Trophoblast cell (in vitro differentiated cells and primary cell): ENCODE measurements at places on chromosomes 2 and 18.

DNA sequence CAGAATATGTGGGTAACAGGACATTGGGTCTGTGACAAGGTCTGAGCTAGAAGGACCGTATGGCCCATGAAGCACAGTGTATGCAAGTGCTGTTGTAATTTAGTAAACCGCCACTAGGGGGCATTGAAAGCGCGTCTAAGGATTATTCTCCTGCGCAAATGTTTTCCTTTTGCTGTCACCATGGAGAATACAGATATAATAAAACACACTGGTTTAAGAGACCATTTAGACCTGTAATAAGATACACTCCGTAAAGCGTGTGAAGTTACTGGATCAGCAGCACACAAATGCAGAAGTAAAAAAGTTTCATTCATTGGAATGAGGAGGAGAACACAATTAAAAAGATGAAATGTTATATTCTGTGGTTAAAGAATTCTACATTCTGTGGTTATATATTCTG, 272.4 kb downstream of the AGAP1 start:
- peak; percentile 62 for DNase-seq

GRCh38 chr2:63399156-63399555, 189.1 kb downstream of the WDPCP start:
- no peak for DNase-seq

- no peak for DNase-seq
Measured at GRCh38 chr2:1708476-1709334, 35.6 kb downstream of the PXDN start.

GRCh38 chr2:62787386-62787785, 81.9 kb downstream of the EHBP1 start:
- DNase-seq: peak; percentile 59

DNA sequence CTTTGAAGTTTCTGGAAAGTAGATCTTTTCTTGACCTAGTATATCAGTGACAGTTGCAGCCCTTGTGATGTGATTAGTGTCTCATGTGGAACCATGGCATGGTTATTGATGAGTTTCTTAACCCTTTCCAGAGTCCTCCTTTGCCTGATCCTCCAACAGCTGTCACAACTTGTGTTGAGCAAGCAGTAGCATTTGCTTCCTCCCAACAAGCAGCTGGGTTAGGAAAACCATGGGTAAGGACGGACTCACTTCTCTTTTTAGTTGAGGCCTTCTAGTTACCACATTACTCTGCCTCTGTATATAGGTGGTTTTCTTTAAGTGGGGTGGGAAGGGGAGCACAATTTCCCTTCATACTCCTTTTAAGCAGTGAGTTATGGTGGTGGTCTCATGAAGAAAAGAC, 96.3 kb downstream of the XRCC5 start:
- no peak for DNase-seq

DNA sequence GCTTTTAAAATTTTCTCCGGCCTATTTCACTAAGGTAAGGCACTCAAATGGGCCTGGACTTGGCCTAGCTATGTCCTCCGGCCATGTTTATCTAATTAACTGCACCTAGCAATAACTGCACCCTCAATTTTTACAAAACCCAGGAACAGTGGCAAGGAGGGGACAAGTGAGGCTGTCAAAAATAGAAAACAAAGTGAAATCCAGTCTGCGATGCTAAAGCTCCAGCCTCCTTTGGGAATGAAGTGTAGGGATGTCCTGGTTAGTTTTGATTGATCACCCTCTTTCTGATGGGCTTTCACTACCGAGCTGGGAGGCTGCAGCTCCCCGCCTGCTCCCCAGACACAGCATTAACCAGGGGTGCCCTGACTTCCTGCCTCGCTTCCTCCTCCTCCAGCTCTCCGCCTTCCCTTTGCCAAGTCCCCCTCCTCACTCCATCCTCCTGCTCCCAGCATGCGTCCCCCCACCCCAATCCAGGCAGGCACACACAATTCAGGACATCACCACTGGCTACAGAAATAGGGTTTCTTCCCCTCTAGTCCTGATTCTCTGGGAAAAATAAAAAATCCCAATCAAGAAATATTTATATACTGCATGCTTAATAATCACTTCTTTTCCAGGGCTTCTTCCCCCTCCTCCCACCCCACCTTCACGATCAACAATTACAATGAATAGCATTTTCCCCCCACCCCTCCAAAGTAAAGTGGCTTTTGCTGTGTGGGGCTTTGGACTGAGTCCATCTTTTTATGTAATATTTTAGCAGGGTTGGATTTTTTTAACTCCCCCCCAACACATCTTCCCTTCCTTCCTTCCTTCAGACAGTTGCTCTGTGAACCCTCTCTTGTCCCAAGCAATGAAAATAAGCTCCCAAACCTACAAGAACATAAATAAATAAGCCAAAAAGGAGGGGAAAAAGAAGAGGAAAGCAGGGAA, 3.3 kb upstream of the POU3F3 start:
- DNase-seq: no peak

DNA sequence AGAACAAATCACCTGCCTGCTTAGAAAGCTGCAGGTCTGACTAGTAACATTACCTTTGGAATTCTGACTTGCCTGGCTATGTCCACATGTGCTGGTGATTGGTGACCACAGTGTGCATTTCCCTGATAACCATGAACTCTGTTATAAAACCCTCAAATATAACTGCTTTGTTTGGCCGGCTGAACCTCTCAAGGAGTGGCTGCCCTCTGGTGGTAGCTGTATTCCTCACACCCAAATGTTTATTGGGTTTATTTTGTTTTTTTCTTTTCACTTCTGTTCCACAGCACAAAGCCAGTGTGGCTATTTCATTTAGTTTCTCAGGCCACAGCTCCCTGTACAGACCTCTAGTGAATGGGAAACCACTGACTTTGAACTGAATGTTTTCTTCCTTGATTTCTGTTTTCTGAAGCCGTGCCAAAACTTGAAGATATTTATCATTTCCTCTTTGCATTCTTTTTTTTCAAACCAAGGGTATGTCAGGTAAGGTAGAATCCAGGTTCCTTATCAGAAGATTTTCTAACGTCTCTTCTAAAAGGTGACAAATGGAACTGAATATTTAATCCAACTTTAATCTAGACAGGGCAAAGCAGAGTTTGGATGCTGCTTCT, 549.0 kb upstream of the VRK2 start:
- DNase-seq: peak; percentile 68

GRCh38 chr2:66570471-66570870, 135.5 kb downstream of the MEIS1 start:
- no peak for DNase-seq

DNA sequence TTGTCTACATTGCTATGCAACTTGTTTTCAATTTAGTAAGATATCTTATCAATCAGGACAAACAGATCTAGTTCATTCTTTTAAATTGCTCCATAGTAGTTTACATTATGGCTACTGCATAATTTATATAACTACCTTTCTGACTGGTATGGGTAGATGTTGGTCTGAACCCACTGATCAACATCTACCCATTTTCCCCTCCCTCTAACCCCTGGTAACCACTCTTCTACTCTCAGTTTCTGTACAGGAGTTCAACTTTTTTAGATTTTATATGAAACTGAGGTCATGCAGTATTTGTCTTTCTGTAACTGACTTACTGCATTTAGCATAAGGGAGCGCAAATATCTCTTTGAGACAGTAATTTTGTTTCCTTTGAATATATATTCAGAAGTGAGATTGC, 73.2 kb downstream of the ITSN2 start:
- DNase-seq: no peak

DNA sequence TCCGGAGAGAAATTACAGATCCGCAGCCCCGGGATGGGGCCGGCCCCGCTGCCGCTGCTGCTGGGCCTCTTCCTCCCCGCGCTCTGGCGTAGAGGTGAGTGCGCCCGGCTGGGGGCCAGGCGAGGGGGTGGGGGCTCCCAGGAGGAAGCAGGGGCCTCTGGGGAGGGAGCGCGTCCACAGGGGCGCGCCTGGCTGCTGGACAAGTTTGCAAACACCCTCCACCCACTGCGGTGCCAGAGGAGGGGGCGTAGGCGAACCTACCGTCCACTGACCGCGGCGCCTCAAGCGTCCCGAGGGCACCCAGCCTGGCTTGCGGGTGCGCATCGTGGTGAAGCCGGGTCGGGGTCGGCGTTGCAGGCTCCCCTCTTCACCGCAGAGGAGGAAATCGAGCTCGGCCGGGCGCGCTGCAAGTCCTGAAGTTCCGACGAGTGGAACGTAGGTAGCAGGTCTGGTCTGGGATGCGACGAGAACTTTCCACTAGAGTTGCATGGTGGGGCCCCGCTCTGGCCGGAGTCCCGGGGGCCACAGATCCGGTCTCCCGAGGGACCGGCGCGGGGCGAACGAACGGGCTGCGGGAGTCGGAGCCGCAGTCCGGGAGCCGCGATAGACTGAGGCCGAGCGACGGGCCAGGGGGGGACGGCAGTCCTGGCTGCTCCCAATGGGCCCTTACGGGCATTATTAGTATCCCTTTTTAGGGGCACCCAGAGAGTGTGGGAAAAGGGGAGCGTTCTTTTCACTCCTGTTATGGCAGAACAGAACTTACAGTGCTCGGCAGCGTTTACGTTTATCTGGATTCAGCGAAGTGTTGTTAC, 502 bp downstream of the MERTK start:
- peak; percentile 30 for DNase-seq

- DNase-seq: peak; percentile 93
Measured at GRCh38 chr2:9782197-9782719, 61.0 kb upstream of the TAF1B start.

DNA sequence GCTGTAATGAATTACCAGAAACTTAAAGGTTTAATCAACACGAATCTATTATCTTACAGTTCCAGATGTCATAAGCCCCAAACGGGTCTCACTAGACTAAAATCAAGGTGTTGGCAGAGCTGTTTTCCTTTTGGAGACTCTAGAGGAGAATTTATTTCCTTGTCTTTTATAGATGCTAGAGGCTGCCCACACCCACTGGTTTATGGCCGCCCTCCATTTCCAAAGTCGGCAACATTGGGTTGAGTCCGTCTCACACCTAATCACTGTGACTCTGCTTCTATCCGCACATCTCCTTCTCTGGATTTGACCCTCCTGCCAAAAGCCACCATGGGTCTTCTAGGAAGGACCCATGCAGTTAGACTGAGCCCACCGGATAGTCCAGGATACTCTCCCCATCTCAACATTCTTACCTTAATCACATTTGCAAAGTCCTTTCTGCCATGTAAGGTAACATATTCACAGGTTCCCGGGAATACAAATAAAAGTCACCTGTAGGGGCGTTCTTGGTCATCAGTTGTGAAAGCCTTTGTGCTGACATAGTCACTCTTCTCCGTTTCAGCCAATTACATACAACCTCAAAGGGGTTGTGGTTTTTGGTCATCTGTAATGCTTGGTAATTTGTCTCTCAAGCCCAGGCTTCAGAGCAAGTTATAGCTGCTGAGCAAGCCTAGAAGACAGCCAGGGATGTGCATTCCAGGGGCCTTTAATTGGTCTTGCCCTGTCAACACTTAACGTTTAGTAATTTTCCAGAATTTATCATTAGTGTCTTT, 179.4 kb downstream of the ANTXR1 start:
- DNase-seq: no peak

- DNase-seq: no peak
Measured at GRCh38 chr18:43160509-43160908, 45.0 kb upstream of the RIT2 start.

DNA sequence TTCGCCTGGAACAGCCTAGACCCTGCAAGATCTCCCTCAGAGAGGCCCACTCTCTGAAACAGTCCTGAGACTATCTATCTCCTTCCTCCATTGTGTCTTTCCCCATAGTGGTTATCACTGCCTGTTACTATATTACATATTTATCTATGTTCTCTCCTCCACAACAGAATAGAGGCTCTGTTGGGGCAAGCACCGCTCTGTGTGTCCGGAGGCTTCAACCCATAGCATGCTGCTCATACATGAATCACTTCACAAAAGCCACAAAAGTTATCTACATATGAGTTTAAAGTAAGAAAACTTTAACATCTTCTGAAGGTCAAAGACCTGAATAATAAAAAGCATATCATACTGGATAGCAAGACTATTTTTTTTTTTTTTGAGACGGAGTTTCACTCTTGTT, 242.1 kb upstream of the HS6ST1 start:
- no peak for DNase-seq

GRCh38 chr2:118699447-118700175, 147.8 kb downstream of the EN1 start:
- DNase-seq: no peak

GRCh38 chr2:71778936-71779773, 325.8 kb downstream of the DYSF start:
- DNase-seq: no peak

GRCh38 chr2:205609113-205609512, 73.2 kb upstream of the NRP2 start:
- no peak for DNase-seq

GRCh38 chr2:158580760-158581159, 124.0 kb downstream of the PKP4 start:
- no peak for DNase-seq

- peak; percentile 34 for DNase-seq
Measured at GRCh38 chr2:128469203-128469602, 150.5 kb upstream of the HS6ST1 start.

- DNase-seq: no peak
Measured at GRCh38 chr18:68784071-68784470, 13.8 kb upstream of the CCDC102B start.

GRCh38 chr2:162677476-162677875, 161.1 kb downstream of the KCNH7 start:
- peak; percentile 4 for DNase-seq

GRCh38 chr18:22063102-22063501, 106.3 kb upstream of the GATA6 start:
- DNase-seq: no peak

GRCh38 chr2:121405233-121405632, 120.2 kb upstream of the TFCP2L1 start:
- no peak for DNase-seq

- no peak for DNase-seq
Measured at GRCh38 chr18:69982417-69982816, 34.7 kb upstream of the CD226 start.

DNA sequence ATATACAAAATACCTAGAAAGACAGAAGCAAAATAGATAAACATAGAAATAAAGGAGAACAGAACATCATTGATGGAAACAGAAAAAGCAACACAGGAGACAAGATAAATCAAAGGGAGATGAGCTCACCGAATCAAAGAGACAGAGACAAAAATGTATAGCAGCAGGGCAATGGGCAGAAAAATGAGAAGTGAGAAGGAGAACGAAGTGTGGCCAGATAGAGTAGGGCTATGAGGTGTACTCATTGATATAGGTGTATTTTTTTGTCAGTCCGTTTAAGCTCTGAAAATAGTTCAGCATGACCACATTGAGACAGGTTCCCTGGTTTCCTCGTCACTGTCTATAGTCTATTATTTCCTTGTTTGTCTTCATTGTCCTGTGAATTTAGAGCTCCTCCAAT, 55.1 kb downstream of the SP100 start:
- no peak for DNase-seq

DNA sequence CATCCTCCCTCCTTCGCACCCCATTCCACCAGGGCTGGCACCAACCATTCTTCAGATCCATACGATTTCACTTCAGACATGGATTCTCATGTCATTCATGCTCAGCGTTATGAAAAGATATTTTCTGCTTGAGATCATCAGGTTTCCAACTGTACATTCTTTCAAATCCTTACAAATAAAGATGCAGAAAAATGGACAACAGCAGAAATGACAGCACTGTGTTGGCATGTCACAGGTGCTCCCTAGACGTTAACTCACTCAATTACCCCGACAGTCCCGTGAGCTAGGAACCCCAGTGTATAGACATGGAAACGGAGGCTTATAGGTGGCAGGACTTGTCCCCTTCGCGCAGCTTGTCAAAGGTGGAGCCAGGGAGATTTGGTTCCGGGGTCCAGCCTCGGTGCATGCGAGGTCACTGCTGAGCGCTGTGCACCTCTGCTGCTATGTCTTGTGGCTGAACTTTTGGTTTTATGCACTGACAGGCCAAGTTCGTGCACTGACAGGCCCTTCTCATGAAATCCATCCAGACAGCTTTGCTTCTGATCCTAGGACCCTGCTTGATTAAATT, 17.7 kb downstream of the FHL2 start:
- DNase-seq: peak; percentile 71
